NCI-H1105 treated with DMSO at 0.1 percent for 48 hours (cell line): ENCODE measurements at places on chromosomes 1 and 21.
A peak's percentile ranks its signal among the peaks of the same experiment; 100 is the strongest.

DNA sequence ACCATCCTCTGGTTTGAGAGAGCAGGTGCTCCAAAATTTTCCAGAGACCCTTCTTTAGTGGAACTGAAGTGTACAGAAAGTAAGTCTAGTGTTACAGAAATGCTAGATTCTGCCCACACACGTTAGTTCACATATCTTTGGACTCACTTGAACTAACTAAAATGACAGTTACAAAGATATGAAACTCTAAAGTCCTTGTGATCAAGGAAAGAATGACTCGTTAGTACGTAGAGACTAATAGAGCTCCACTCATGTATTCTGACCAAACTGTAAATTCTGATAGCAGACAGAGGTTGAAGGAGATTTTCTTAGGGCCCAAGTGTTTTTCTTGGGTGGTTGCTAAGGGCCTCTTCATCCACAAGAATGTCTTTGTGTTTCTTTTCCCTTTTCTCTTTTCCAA, 491.5 kb upstream of the B3GALT2 start:
- DNase-seq, result no peak

DNA sequence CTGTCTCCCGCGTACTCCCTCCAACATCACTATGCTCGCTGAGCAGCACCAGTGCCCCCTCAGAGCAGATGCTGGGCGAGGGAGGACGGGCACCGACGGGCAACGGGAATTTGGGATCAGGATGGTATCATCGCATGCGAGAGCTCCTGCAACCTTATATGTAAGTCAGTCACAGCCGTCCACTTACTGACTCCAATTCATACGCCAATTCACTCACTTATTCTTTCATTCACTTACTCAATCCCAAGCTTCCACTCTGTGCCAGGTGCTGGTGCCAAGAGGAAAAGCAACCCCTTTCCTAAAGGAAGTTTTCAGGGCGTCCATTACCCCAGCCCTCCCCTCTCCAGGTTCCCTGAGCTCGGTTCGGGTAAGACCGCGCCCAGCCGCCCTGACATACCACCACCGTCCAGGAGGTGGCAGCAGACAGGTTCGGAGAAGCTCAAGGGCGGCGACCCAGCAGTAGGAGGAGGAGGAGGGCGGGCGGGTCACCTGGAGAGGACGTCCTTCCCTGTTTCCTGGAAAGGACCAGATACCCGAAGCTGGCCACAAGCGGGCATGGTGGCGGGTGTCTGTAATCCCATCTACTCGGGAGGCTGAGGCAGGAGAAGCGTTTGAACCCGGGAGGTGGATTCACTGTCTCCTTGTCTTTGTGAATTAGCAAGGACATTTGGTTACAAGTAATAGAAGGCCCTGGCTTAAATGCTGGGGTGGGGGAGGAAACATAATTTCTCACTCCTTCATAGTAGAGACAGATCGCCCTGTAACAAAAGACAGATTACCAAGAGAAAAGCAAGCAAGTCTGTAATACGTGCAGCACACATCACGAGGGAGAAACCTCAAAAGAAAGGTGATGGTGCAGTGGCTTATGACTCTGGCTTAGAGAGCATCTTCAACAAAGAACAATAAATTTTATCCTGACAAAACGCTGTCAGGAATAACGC, 7.6 kb upstream of the IL22RA1 start:
- DNase-seq, result peak; percentile 91

DNA sequence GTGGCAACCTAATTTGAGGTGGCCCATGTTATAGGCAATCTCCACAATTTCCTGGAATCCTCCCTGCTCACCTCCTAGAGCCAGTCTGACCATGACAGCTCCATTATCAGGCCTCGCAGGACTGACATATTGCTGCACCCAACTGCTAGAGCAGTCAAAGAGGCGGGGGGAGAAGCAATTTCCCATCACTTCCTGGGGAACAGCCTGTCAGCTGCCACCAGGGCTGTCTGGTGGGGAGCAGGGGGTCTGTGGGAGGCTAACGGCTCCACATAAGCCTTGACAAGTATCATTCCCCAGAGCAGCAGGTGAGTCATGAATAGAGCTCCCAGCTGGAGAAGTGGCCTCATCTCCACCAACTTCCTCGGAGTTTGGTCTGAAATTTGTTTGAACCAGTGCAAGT, 322.9 kb downstream of the MATN1 start:
- no peak for DNase-seq

- DNase-seq, result no peak
Observed at GRCh38 chr1:46096269-46097148, 35.9 kb downstream of the PIK3R3 start.

GRCh38 chr1:199693724-199694123, 333.8 kb upstream of the NR5A2 start:
- DNase-seq, result no peak

- DNase-seq, result peak; percentile 57
Observed at GRCh38 chr1:71885171-71885570, 397.2 kb downstream of the NEGR1 start.

DNA sequence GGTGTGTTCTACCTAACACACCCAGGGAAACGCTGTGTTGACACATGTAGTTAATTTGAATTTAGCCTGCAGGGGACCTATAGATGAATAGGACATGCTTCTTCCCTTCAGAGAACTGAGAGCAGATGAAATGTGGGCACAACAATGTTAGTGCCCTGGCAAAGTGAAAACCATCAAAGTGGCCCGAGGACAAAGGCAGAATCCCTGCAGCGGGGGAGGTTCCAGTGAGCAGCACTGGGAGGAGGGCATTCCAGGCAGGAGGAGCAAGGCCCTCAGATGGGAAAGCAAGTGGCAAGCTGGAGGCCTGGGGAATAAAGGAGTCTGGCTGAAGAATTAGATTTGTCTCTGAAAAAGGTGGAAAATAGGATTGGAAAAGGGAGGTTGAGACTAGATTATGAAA, 37.2 kb downstream of the C1orf94 start:
- DNase-seq, result no peak

DNA sequence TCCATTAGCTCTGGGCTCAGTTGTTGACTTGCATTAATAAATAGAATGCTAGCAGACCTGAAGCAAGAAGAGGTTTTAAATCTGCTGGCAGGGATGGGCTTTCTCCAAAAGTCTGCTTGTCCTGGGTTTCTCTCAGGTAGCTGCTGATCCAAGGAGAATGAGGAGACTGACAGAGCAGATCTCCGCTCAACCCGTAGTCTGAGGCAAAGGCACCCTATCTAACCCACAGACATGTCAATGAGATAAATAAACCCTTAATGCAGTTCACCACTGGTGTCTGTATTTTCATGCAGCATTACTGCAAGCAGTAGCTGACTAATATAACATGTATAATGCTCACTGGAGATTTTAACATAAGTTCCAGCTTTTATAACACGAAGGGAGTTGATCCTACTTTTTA, 44.1 kb upstream of the RGS21 start:
- no peak for DNase-seq
